ENCODE measurements at places on chromosomes 13 and 19.

DNA sequence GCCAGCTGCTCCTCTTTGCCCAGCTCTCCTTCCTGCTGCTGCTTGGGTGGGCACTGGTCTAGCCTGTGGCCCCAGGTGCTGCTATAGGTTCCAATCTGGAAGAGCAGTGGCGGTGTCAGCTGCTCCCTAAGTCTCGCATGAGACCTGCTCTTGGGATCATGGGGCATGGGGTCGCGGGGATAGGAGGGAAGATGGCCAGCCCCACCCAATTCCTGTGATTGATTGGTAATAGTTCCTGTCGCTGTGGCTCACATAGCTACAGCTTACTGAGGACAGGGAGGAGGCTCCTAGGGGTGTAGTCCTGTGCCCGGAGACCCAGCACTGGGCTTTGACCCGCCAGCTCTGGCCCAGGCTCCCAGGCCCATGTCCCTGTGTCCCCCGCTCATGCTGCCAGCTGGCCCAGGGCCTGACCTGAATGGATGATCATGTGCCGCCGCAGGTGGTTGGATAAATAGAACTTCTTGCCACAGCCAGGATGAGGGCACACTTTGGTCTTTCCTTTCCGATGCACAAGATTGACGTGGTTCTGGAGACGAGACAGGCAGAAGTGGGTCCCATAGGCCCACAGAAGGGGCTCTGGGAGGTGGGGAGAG lies 4.5 kb upstream of the ELAVL3 start:
- DNase-seq, result no peak

GRCh38 chr13:45928176-45928575 lies 76.6 kb upstream of the SIAH3 start:
- no peak for DNase-seq

GRCh38 chr19:17753976-17754375 lies 2.7 kb downstream of the FCHO1 start:
- DNase-seq, result no peak

- no peak for DNase-seq
Measured at GRCh38 chr13:51637852-51638215, 53.6 kb downstream of the WDFY2 start.

DNA sequence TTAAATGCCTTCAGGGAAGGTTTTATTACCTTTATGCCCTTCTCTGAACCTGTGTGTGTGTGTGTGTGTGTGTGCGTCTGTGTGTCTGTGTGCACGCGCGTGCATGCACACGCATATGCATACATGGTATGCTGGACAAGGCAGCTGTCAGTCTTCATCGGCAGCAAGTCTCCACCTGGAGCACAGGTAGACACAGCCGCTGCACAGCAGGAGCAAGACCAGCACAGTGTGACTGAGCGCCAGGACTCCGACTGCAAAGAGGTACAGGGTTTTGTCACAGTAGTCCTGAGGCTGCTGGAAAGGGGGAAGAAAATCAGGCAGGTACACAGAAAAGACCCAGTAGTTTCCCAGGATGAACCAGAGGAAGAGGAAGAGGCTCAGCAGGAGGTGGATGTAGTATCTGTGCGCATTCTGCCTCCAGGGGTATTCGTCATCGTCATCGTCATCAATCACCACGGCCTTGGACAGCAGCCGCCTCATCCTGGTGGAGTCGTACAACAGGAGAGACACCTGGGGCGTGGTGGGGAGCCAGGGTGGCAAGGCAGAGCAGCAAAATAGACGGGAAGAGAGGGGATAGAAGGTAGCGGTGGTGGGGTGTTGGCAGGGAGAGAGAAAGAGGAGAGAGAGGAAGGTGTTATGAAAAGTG lies 12.8 kb upstream of the DHRS12 start:
- no peak for DNase-seq

DNA sequence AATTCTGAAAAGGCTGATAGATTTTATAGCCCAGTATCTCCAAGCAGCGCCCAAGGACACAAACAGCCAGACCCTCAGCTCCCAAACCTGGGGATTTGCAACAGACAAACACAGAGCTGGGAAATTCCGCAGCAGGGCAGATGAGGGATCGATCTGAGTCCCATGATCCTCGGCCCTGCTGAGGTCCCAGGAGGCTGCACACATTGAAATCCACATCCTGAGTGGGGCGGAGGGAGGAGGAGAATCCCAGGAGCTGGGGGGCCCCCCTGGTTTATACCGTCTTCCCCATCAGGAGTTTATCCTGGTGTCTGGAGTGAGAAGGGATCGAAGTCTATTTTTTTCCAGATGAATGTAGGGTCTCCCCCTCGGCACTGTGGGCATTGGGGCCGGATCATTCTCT lies 49.3 kb downstream of the GNG7 start:
- DNase-seq, result no peak

Measured in memory B cell (primary cell).